HS-27A (cell line): ENCODE measurements at places on chromosomes 2 and 18.

DNA sequence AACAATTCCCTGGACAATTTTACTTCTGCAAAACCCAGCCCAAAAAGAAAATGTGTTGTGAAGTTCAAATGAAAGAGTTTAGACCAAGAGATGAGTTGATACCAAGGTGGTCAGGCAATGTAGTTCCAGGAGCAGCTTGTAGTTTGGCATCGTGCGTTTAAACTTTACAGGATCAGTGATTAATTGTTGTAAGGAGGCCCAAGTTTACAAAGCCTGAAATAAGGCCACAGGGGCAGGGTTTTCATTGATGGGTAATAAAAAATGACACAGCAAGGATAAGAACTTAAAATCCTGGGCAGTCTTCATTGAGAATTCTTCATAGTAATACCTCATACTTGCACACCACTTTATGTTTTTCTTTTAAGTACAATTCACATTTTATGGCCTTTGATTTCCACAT, 463.9 kb upstream of the HNRNPA3 start:
- DNase-seq, result no peak

GRCh38 chr2:14673351-14673875, 40.9 kb downstream of the LRATD1 start:
- DNase-seq, result no peak

GRCh38 chr18:80229363-80229762, 18.0 kb downstream of the PARD6G start:
- no peak for DNase-seq

DNA sequence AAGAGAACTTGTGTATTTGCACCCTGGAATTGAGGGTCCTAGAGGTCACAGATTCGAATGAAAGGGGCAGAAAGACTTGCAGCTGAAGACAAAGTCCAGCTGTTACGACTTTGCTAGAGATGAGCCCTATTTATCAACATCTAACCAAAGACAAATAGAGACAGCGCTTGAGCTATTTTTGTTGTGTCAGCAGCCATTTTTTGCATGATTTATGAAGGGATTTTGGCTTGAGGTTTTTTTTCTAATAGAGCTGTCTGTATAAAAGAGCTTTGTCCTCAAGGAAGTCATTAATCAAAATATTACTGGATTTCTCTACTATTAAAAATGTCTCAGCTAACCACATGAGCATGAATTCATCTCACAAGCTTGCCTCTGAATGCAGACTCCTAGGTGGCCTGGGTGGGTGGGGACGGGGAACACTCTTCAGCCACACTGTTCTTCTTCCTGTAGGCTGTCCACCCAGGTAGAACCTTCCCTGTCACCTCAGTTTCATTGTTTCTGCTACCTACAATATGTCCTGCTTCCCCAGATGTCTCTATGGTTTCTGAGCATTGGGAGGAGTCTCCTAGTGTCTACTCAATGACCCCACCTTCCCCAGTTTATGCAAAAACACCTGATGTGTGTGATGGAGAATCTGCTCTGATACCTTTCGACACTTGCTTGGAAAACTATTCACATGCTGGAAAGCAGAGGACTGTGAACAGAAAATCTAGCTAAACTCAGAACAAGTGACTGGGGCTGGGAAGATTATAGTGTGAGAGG, 7.2 kb upstream of the CD226 start:
- no peak for DNase-seq

- DNase-seq, result no peak
These were observed 519.2 kb upstream of the REG3G start for GRCh38 chr2:78506301-78506700.

DNA sequence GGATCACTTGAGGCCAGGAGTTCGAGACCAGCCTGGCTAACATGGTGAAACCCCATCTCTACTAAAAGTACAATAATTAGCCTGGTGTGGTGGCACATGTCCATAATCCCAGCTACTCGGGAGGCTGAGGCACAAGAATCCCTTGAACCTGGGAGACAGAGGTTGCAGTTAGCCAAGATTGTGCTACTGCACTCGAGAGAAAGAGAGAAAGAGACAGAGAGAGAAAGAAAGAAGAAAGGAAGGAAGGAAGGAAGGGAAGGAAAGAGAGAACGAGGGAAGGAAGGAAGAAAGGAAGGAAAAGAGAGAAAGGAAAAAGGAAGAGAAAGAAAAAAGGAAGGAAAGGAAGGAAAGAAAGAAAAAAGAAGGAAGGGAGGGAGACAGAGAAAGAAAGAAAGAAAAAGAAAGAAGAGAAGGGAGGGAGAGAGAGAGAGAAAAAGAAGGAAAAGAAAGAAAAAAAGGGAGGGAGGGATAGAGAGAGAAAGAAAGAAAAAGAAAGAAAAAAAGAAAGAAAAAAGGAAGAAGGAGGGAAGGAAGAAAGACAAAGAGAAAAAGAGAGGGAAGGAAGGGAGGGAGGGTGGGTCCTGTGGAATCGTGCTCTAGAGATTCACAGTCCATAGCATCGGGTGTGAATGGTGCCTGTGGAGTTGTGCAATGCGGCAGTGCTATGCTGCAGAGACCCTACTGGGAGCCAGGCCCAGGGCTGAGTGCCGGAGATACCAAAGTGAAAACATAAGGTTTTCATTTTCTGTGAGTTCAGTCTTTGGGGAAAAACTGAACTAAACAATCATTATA, 4.6 kb upstream of the SDC1 start:
- no peak for DNase-seq

DNA sequence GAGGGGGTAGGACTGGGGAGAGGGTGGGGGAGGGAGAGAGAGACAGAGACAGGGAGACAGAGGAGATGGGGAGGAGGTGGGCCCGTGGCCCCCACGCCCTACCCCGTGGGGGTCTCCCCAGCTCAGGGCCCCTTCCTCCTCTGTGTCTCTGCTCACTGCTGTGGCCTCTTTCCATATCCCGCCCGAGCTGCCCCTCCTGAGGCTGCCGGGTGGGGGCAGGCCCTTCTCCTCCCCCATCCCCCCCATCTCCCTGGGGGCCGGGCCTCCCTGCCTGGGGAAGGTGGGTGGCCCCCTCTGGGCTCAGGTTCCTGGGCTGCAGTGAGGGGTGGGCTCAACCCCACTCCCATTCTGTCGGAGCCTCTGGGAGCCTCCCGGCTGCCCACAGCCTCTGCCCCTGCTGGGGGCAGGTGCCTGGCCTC, 332 bp upstream of the PDCD1 start:
- no peak for DNase-seq

DNA sequence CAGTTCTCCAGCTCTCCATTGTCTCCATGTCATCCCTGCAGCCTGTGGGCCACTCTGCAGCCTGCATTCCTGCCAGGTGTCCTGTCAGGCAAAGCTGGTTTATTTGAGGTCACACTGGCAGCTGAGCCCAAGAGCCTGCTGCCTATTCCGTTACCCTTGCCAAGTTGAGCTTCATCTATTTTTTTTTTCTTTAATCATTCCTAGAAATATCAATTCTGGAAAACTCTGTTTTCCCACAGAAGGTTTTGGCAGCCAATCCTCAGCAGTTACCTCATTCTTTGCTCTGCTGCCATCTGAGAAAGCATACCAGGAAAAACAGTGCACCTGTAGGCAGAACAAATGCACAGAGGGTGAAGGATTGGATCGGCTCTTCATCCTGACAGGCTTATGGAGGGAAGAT, 411.0 kb upstream of the ACVR2A start:
- DNase-seq, result no peak

DNA sequence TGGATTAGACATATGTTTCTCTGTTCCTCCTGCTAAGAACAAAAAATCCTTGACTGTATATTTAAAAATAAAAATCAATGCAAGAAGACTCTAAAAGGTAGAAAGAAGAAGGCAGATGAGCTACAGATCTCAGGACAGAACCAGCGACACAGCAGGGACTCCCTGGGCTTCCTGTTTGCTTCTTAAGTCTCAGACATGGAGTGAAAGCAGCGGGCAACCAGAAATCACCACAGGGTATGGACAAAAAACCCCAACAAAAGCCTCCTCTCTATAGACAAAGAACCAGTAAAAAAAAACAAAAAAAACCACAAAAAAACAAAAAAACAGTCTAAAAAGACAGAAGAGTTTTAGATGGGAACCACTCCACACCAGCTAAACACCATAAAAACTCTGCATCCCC, 971.0 kb upstream of the GYPC start:
- DNase-seq, result no peak

GRCh38 chr2:12428786-12429185, 287.9 kb upstream of the TRIB2 start:
- DNase-seq, result no peak

DNA sequence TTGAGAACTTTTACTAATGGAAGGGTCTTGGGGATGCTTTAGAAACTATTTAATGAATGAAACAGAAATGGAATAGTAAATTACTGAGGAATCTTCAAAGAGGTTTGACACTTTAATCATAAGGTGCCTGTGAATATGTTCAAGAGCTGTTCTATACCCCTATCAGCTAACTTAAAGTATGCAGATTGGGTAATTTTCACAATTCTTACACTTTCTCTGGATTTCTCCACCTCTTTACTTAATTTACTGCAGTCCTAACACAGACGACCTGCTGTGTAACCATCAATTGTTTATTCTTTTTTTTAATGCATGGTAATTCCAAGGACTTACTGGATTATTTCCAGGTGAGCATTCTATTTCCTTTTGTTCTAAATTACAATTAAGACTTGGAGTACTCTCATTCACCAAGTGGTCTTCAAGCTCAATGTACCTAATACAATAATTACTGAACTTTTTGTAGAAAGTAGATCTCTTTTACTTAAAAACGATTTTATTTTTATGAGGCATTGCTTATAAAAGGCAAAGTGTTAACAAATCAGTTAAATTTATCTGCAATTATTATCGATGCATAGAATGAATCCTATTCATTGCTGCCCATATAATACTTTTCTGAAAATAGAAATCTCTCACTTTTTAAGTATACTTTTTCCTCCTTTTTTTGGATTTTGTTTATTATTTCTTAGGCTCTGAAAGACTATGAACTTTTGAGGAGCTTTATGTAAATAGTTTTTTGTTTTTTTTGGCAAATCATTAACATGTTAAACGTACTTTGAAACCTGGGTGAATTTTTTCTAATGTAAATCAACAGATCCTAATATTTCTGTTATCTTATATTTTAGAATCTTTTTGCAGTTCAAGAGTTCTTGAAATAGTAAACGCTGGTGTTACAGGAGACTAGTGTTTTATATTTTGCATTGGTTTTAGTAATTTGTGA, 5.5 kb downstream of the VSNL1 start:
- DNase-seq, result no peak

- no peak for DNase-seq
These were observed 74.9 kb upstream of the KLHL14 start for GRCh38 chr18:32847691-32848090.

- no peak for DNase-seq
These were observed 135.4 kb downstream of the NBAS start for GRCh38 chr2:15425712-15426111.

DNA sequence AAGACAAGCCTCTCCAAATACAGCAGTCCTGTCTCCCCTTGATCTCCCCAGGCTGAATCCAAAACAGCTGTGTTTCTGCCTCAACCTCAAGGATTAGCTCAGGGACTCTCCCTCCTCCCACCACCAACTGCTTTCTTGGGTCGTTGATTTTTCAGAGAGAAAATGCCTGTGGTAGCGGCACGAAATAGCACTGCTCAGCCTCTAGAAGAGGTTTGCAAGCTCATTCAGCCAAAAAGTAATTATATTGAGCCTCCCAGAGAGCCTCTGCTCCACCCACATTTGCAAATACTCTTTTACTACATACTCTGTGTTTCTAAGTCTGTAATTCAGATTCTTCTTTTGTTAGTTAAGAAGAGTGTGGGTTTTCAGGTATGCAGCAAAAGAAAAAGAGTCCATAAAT, 396.4 kb upstream of the TNP1 start:
- no peak for DNase-seq

- no peak for DNase-seq
These were observed 95.5 kb upstream of the ATG16L1 start for GRCh38 chr2:233156001-233156400.

DNA sequence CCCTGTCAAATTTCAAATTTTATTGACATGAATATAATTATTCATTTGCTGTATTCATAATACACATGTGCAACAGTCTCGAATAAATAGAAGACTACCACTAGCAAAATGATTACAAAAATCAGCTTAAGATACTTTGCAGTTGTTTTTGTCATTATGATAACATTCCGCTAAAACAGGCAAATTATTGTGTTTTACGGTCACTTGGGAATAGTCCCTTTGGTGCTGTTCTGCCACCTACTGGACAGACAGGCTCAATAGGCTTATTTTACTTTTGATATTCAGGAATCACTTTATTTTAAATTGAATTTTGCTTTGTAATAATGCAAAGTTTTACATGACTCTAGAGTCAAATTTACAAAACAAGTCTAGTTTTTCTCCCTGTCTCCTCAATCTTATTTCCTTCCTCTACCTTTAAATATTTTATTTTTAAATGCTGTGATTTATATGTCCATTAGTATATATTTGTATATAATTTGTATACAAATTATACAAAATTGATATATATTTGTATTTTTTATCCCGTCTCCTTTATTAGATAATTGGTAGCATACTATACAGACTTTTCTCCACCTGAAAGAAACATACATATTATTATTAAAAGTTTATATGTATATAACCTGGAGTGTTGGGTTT, 456.3 kb downstream of the DLGAP1 start:
- DNase-seq, result no peak

- no peak for DNase-seq
These were observed 2.3 kb downstream of the IMPA2 start for GRCh38 chr18:11983592-11983991.

- DNase-seq, result no peak
These were observed 163.9 kb downstream of the CDH2 start for GRCh38 chr18:28013066-28013465.

GRCh38 chr2:8307606-8308180, 374.2 kb upstream of the ID2 start:
- no peak for DNase-seq

- DNase-seq, result no peak
These were observed 17.7 kb upstream of the PDCL3 start for GRCh38 chr2:100544911-100545596.

DNA sequence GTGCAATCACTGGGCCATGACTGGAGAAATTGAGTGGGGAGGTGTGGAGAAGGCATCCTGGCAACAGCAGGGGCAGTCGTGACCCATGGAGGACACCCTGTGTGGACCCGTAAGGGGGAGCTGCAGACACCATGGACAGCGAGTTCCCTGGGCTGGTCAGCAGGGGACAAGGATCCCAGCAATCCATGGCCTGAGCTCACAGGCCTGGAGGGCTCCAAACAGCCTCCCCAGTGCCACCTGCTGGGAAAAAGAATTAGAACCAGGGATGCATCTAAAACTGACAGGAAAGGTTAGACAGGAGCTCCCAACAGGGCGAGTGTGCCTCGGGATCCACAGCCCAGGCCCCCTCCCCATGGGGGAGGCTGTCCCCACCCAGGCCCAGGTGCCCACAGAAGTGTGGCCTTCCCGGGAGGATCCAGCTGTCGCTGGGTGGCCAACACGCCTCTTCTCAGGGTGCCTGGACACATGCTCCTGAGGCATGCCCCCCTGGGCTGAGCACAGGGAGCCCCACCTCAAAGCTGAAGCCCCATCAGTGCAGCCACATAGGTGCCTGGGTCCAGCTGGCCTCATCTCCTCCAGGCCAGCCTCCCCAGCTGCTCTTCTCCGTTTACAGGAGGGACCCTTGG, 20.5 kb upstream of the KIF1A start:
- no peak for DNase-seq

- DNase-seq, result no peak
These were observed 216.5 kb downstream of the CDCA7 start for GRCh38 chr2:173571021-173571821.
